Pons (tissue), 1 donor: ENCODE measurements at places on chromosomes 7 and 10.

DNA sequence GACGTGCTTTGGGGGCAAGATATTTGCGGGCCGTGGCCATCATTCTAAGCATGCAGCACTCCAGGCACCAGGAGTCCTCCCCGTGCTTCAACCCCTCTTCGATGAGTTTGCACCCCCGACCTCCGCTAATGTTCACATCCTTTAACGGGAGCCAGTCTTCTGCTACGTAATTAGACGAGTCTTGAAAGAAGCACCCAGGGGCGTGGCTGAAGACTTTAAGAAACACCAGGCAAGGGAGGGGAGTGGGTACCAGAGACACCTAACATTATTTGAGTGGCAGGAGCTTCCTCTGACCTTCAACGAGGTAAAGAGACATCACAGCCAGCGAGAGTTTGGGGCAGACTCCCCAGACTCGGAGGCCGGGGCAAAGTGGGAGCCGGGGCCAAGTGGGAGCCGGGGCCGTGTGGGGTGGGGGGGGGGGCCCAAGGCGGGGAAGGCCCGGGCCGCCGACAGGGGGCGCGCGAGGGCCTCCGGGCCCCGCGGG, 31.1 kb upstream of the TOMM7 start:
- DNase-seq = peak; percentile 15

- no peak for DNase-seq
These were observed 12.5 kb downstream of the LYZL2 start for GRCh38 chr10:30617070-30617469.

- DNase-seq = peak; percentile 94
These were observed 109.3 kb downstream of the TCF7L2 start for GRCh38 chr10:113059371-113059780.

- no peak for DNase-seq
These were observed 271.1 kb upstream of the SEMA3D start for GRCh38 chr7:85457911-85458310.

DNA sequence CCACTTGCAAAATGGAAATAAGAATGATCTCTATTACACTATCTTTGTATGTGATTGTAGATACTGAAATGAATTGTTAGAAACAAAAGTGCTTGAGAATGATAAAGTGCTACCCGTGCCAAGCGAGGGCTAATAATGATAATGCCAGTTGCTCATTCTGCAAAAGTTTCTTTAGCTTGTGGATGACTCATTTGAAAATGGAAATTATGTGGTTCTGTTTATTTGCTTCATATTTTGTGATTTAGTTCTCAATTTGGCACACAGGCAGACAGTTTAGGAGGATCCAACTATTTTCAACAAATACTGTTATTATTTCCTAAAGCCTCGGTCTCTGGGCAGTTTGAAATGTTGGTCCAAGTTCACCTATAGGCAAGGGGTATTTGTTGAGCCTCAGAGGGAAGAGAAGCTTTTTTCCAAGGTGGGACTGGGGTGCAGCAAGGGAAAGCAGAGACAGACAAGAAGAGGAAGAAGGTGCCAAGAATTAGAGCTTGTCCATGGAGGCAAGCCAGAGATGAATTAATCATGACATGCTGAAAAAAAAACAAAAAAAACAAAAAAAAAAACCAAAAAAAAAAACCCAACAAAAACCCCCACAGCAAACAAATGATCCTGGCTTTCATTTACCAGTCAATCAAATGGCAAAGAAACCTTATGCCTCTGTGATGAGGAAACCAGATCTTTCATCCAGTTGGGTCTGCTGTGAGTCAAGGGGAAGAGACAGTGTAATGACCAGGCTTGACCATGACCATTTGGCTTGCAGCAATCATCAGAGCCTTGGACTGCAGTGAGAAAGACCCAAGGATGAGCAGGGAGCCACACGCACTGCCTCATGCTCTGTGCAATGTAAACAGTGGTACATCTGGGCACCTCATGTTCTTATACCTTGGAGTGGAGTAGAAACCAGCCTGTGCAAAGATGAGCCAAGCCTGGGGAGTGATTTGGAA, 285.0 kb upstream of the HABP2 start:
- DNase-seq = no peak

DNA sequence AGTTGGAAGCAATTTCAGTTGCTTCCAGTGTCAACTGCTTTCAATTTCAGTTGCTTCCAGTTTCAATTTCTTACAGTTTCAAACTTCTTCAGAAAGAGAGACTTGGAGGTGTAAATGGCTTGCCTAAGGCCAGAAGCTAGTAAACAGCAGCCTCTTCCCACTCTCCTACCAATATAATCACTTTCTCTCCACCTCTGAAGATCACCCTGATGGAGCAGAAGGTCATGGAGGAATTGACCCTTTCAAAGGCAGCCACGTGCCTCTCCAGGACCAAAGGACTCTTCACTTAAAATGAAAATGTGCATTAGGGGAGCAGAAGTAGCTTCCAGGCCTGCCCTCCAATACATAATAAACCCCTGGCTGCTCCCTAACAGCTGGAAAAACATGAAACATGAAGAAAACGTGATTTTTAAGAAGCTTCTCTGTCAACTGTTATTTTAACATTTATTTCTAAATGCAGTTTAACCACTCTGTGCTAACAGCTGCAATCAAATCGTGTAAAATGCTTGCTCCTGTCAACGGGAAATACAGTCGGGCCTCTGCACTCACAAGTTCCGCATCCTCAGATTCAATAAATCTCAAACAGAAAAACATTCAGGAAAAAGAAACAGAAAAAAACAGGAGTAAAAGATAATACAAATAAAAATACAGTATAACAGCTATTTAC, 1020.6 kb downstream of the XPNPEP1 start:
- no peak for DNase-seq

DNA sequence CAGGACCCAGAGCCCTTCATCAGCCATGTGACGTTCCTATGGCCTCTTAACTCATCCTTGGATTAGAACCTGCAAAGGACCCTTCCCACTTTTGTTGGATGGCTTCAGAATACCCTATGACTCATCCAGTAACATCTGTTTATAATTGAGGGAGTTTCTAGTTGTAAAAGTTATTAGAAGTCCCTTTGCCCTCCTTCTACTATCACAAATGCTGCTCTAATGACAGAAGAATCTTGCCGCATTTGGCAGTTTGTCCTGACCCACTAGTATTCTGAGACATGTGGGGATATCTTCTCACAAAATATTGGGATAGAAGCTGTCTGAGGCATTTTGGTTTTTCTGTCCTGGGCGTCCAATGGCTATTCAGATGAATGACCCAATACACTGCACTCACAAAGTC, 251.8 kb upstream of the TMEM72 start:
- no peak for DNase-seq

DNA sequence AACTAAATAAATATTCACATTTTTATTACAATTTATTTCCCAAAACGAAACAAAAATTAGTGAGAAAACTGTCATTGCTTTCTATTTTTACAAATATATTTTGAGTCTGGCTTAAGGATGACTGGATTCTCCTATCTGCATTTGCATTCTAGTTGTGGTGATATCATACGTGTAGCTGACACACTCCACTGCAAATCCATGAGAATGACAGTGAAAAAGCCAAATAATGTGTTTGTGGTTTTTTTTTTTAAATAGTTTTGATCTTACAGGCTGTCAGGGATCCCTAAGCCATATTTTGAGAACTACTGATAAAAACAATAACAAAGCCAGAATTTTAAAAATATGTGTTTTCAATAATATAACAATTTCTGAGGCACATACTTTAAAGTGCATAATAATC, 5.8 kb upstream of the STAMBPL1 start:
- DNase-seq = no peak

DNA sequence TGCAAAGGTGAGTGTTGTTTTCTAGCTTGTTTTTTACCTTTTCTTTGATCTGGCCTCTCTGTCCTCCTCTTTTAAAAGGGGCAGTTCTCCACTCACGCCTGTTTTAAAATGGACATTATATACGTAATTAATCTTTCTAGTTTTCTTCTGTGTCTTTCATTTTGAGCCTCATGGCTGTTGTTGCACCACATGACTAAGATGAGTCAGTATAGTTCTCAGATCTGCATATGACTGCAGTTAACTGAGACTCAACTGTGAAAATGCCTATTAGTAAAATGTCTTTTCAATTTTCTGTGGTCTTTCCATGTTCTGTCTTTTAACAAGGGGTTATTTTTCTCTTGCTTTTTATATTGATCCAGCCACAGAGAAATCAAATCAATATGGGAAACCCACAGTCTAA, 296.1 kb downstream of the CDK14 start:
- no peak for DNase-seq

DNA sequence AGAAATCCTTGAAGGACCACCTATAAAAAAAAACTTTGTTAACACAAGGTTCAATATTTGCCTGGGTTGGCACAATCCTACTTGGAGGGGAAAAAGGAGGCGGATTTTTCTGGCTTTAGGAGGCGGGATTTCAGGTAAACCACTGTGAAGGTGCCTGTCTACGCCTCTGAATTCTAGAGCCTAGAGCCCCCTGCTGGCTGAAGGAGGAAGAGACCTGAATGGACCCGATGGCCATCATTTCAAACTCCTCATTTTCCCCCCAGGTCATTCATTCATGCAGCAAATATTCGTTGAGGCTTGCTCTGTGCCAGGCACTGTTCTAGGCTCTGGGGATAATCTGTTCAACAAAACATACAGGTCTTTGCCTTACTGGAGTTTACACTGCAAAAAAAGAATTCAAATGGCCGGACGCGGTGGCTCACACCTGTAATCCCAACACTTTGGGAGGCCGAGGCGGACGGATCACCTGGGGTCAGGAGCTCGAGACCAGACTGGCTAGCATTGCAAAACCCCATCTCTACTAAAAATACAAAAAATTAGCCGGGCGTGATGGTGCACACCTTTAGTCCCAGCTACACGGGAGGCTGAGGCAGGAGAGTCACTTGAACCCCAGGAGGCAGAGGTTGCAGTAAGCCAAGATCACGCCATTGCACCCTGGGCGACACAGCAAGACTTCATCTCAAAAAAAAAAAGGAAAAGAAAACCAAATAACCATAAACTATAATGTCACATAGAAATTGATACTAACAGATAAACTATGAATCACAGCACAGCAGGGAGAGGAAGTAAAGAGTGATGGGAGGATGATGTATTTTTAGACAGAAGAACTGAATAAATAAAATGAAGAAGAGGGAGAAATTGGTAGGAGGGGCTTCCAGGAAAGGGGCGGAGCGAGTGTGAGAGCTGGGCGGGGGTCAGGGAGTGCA, 90.1 kb upstream of the NFE2L3 start:
- DNase-seq = peak; percentile 12

DNA sequence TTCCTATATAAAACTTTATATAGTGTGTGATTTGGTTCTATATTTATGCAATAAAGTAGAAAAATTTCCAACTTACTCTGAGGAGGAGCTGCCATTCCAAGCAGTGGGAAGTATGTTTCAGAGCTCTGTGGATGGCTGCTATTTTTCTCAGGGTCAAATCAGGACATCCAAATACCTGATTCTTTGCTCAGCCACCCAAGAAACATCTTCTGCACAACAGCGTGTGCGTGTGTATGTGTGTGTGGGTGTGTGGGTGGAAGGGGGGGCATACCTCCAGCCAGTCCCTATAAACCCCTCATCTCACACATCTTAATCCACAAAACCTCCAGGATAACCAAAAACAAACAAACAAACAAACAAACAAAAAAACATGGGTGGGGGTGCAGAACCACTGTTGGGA, 66.3 kb upstream of the EMX2 start:
- DNase-seq = no peak
